ENCODE measurements at places on chromosomes 1 and 21. TPM values are rescaled to one million over a fixed set of nuclear protein-coding genes. Genes with fewer than 3 reads are reported as not detected.

OLFML3 gene
- 11.1 TPM for total RNA-seq

SLAMF1 gene
- total RNA-seq = not detected

NHLH1 gene
- 0.04 TPM for total RNA-seq

SLC30A1 gene
- total RNA-seq = 19.7 TPM

CLEC20A gene
- not detected for total RNA-seq

PDC gene
- total RNA-seq = not detected

GADD45A gene
- total RNA-seq = 107 TPM

TIAM1 gene
- total RNA-seq = 14.6 TPM

UCHL5 gene
- 48.9 TPM for total RNA-seq

CDK11B gene
- 16.6 TPM for total RNA-seq

PCP4L1 gene
- not detected for total RNA-seq

MPL gene
- total RNA-seq = not detected

PLCH2 gene
- 132 TPM for total RNA-seq

DLGAP3 gene
- total RNA-seq = not detected

AVPR1B gene
- total RNA-seq = not detected

RHD gene
- not detected for total RNA-seq

S100A2 gene
- 22,376 TPM for total RNA-seq

SAMSN1 gene
- total RNA-seq = not detected

ZSWIM5 gene
- not detected for total RNA-seq

FCRL4 gene
- total RNA-seq = not detected

EFNA1 gene
- 48.2 TPM for total RNA-seq

CELSR2 gene
- total RNA-seq = 14.1 TPM

OXCT2 gene
- 0.20 TPM for total RNA-seq

KRTAP19-1 gene
- not detected for total RNA-seq

CDCA8 gene
- total RNA-seq = 35.4 TPM

SLC44A3 gene
- 2.0 TPM for total RNA-seq

C1orf167 gene
- total RNA-seq = not detected

SETD4 gene
- 16.0 TPM for total RNA-seq

RNF186 gene
- total RNA-seq = not detected

OR2T33 gene
- not detected for total RNA-seq

KCNE1 gene
- total RNA-seq = 0.11 TPM

MTARC2 gene
- total RNA-seq = 1.3 TPM

FCN3 gene
- not detected for total RNA-seq

AADACL4 gene
- total RNA-seq = not detected

MSH4 gene
- total RNA-seq = 0.07 TPM

FALEC gene
- total RNA-seq = not detected

LCE1B gene
- 0.42 TPM for total RNA-seq

MYOC gene
- total RNA-seq = not detected

RGS18 gene
- total RNA-seq = 0.48 TPM

PADI1 gene
- 0.42 TPM for total RNA-seq

HFM1 gene
- total RNA-seq = 0.20 TPM

CD1E gene
- not detected for total RNA-seq

DCST1 gene
- total RNA-seq = not detected

ADCY10 gene
- 0.14 TPM for total RNA-seq

C1orf21 gene
- 37.7 TPM for total RNA-seq

C1QA gene
- total RNA-seq = not detected

NBPF4 gene
- not detected for total RNA-seq

RBM11 gene
- 0.25 TPM for total RNA-seq

SPRR4 gene
- total RNA-seq = 0.18 TPM

NEK2 gene
- total RNA-seq = 31.1 TPM

ALPL gene
- total RNA-seq = not detected

B3GALT2 gene
- not detected for total RNA-seq

FCRL1 gene
- not detected for total RNA-seq

FRRS1 gene
- 13.0 TPM for total RNA-seq

UBASH3A gene
- not detected for total RNA-seq

SF3B4 gene
- 54.5 TPM for total RNA-seq

SPATA1 gene
- total RNA-seq = 0.56 TPM

TMEM269 gene
- not detected for total RNA-seq

HSD11B1 gene
- total RNA-seq = 0.61 TPM
